ENCODE measurements at places on chromosomes 6 and 20.

GRCh38 chr6:157329829-157330228, 6.5 kb upstream of the TMEM242 start:
- DNase-seq, result no peak

- DNase-seq, result no peak
Observed at GRCh38 chr20:50425076-50425475, 85.1 kb upstream of the PTPN1 start.

GRCh38 chr20:47508278-47508677, 6.6 kb downstream of the NCOA3 start:
- DNase-seq, result no peak

- no peak for DNase-seq
Observed at GRCh38 chr20:51469578-51470498, 72.7 kb downstream of the NFATC2 start.

GRCh38 chr6:89895276-89895874, 1.1 kb downstream of the GJA10 start:
- no peak for DNase-seq

GRCh38 chr20:14709439-14709838, 372.0 kb upstream of the FLRT3 start:
- DNase-seq, result no peak
